Stimulated activated CD8-positive, alpha-beta memory T cell treated with anti-CD3 and anti-CD28 coated beads, Interleukin-7, amount 100 ng/mL, for 24 hours (primary cell): ENCODE measurements at places on chromosomes 2 and 18.

GRCh38 chr2:176388861-176389260 lies 119.6 kb downstream of the MTX2 start:
- DNase-seq: no peak

- DNase-seq: no peak
Measured at GRCh38 chr2:95050385-95051300, 25.1 kb downstream of the MAL start.

DNA sequence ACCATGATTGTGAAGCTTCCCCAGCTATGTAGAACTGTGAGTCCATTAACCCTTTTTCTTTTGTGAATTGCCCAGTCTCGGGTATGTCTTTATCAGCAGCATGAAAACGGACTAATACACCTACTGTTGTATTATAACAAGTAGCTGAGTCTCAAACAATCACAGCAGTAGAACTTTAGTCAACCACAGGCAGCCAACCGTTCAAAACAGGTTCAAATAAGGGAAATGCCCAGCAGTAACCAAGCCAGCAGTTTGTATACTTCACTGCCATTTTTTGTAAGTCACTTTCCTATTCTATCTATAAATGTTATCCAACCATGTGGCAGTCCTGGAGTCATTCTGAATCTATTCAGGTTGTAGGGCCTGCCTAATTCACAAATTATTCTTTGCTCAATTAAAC lies 1560.6 kb upstream of the SLC39A10 start:
- no peak for DNase-seq

GRCh38 chr18:70709144-70709543 lies 420.3 kb downstream of the SOCS6 start:
- DNase-seq: no peak

- no peak for DNase-seq
Measured at GRCh38 chr2:220708366-220708765, 863.7 kb downstream of the EPHA4 start.
